ENCODE measurements at places on chromosomes 12 and 14.

- DNase-seq: peak; percentile 1
Observed at GRCh38 chr14:64706119-64706592, 1.9 kb downstream of the PLEKHG3 start.

GRCh38 chr14:22854963-22855724 is 16.4 kb upstream of the LRP10 start:
- DNase-seq: peak; percentile 44

DNA sequence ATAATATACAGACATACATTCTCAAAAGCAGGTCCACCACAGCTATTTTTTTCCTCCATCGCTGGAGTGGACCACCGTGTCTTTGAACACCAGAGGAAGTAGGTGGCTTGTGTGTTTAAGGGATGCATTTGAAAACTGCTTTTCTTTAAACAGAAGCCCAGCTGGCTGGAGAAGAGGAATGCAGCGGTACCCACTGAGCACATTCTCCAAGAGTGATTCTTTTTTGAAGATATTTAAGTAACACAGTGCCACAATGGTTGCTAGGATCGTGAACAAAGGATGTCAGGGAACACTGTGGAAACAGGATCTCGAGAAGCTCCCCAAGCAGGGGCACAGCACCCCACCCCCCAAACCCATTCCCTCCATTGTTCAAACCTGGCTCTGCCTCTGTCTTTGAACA is 286.6 kb upstream of the PWP1 start:
- DNase-seq: no peak

DNA sequence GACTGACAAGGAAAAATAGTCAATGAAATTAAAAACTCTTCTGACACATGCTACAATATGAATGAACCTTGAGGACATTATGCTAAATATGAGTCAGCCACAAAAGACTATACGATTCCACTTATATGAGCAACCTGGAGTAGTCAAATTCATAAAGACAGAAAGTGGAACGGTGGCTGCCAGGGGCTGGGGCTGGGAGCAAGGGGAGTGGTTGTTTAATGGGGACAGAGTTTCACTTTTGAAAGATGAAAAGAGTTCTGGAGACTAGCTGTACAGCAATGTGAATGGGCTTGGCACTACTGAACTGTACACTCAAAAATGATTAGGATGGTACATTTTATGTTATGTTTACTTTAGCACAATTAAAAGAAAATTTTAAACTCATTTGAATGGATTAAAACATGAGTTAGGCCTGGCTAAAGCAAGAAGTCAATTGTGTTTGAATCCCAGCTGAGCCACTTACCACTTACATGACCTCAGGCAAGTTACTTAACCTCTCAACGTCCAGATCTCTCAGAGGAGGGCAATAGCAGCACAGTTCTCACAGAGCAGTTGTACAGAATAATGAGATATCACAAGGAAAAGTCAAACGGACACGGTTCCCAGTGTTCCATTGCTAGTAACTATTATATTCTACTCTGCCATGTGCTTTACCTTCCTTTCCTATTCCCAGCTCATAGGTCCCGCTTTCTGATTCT is 102.5 kb downstream of the SPTSSA start:
- DNase-seq: no peak

DNA sequence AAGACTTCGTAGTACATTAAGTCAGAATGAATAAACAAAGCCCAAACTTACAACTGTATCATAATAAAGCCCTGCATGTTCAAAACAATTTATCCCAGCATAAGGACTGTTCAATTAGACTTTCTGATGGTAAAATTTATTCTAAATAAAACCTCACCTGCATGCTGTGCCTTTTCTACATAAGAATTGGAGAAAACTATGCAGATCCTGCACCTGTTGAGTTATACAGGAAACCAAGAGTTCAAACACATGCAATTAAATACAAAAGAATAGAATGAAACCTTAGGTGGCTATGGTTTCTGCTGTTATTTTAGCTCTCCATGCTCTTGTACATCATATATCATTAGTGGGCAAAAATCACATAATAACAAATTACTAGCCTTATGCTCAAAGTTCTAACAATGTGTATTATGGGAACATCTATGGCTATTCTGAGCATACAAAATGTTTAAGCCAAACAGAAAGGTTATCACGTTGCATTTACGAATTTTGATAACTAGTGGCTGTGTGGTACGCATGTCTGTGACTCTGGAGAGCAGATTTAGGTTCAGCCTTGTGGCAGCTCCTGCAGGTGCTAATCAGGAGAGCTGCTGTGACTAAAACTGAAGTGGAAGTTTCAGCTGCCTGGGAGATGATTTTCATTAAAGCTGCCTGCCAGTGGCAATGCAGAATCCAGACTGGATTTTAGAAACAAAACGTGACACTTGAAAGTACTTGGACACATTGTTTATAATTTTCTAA is 36.1 kb upstream of the LRFN5 start:
- no peak for DNase-seq

DNA sequence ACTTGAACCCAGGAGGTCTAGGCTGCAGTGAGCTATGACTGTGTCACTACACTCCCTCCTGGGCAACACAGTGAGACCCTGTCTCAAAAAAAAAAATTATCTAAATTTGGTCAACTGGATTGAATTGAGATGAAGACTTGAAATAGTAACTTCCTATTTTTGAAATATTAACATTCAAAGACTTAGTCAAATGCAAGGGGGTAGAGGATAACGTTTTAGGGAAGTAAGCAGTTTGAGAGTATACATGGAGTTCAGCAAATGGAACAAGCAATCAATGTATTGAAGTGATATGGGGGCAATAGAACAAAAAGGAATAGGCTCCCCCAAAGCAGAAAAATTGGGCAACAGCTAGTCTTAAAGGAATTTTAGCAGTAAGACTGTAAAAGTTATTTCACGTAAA is 4.6 kb upstream of the MFAP5 start:
- no peak for DNase-seq

DNA sequence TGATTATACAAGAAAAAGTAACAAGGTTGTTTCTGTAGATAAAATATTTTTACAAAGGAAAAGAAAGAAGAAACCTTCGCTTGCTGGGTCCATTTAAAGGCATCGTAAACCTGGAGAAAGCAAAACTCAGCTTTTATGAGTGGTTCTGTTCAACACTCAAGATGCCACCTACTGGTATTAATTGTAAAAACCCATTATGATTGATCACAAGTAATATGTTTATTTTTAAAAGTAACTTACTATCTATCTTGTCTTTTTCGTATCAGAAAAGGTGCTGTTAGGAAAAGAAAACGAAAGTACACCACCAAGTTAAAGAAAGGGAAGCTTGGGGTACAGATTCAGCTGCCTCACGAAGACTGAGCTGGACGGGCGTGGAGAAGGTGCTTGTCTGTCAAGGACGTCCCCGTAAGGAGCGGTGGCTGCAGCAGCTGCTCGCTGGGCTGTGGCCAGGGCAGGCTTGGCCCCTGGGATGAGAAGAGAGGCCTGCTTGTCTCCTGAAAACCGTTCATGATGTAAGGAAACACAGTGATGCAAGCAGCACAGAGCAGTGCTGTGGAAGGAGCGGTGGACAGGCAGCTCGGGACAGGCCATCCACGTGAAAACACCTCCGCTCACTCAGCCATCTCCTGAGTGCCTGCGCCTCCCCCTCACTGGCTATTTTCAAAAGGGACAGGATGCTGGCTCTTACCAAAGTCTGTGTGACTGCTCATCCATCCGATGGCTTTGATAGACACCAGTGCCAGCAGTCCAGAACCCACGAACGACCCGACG is 25.0 kb downstream of the SLC15A4 start:
- DNase-seq: no peak

GRCh38 chr12:94779485-94779884 is 129.1 kb upstream of the TMCC3 start:
- DNase-seq: no peak

DNA sequence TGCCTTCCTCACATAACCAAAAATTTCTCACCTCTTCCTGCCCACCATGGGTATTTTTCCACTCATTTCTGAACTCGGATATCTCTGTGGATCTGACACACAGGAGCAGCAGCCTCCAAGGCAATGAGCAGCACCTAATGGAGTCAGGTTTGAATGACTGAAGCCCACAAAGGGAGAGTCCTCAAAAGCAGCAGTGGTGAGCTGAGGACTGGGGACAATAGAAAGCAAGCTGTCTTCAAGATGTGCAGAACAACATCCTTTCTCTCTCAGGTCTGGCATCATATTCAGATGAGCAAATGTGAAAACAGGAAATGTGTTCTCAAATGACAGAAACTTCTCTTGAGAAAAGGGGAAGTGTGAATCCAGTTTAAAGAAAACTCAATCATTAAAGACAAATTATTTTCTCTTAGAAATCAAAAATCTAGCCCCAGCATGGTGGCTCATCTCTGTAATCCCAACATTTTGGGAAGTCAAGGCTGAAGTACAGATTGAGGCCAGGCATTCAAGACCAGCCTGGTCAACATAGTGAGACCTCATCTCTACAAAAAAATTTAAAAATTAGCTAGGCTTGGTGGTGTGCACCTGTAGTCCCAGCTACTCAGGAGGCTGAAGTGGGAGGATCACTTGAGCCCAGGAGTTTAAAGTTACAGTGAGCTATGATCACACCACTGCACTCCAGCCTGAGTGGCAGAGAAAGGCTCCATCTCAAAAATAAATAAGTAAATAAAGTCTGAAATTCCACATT is 54.2 kb downstream of the C12orf42 start:
- peak; percentile 51 for DNase-seq

DNA sequence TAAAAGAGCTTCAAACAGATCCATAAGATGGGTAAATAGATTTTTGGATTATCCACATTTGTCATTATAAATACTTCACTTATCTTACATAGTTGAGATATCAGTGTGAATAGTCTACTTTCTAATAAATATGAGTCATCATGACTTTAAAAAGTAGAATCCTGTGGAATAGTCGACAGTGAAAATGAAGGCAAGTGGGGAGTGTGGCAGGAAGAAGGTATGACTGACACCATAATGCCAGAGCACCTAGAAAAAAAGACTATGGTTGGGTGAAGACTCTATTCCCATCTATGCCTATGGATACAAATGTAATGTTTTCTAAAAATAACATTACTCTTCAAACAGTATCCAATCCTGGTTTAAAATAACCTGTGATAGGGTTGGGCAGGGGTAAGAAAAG is 117.5 kb downstream of the MDGA2 start:
- DNase-seq: no peak

DNA sequence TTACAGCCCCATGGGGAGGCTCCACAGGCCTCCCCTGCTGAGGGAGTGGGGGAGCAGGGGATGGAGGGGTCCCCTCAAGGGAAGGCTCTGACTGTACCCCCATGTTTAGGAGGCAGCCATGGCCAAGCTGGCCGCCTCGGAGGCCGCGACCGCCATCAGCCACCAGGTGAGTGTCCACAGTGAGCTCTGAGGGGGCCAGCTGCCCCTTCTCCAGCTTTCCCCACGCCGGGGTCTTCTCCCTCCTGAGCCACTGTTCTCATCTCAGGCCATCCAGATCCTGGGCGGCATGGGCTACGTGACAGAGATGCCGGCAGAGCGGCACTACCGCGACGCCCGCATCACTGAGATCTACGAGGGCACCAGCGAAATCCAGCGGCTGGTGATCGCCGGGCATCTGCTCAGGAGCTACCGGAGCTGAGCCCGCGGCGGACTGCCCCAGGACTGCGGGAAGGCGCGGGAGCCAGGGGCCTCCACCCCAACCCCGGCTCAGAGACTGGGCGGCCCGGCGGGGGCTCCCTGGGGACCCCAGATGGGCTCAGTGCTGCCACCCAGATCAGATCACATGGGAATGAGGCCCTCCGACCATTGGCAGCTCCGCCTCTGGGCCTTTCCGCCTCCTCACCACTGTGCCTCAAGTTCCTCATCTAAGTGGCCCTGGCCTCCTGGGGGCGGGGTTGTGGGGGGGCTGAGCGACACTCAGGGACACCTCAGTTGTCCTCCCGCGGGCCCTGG is 13.6 kb downstream of the ACADS start:
- no peak for DNase-seq

GRCh38 chr12:92208613-92209121 is 63.0 kb upstream of the BTG1 start:
- peak; percentile 42 for DNase-seq

GRCh38 chr14:51208982-51209381 is 31.1 kb upstream of the TMX1 start:
- DNase-seq: no peak

- peak; percentile 92 for DNase-seq
Observed at GRCh38 chr12:52980650-52981423, 25.4 kb upstream of the EIF4B start.

DNA sequence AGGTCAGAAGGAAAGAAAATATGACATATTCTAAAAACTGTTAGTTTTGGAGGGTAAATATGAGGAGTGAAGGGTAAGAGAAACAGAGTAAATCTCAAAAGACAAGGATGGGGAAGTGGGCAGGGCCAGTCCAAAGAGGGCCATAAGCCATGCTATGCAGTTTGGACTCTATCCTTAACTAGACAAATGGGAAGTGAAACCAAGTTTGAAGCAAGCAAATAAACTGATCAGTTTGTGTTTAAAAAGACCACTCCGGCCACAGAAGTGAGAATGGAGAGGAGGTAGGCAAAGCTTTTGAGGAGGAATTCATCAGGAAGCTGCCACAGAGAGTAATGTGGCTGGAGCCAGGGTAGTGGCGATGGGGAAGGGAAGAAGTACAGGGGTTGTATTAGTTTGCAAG is 37.5 kb upstream of the DAAM1 start:
- DNase-seq: no peak

GRCh38 chr12:92506460-92506859 is 196.3 kb upstream of the PLEKHG7 start:
- no peak for DNase-seq

DNA sequence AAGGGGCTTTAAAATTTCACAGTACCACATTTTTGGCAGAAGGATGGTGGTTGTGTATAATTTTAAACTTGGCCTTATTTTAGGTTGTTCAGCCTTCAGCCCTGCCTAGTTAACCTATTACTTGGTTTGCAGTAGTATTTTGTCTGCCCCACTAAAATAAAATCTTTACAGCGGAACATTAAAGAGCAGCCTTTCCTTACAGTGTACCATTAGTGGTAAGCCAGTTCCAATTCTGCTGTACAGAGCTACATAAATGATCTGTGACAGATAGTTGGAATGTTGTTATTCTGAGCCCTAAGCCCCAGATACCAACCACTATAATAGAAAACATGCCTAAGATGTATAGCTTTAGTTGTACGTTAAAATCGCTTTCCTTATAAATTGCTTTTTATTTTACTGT is 56.2 kb downstream of the SLC38A6 start:
- DNase-seq: no peak

DNA sequence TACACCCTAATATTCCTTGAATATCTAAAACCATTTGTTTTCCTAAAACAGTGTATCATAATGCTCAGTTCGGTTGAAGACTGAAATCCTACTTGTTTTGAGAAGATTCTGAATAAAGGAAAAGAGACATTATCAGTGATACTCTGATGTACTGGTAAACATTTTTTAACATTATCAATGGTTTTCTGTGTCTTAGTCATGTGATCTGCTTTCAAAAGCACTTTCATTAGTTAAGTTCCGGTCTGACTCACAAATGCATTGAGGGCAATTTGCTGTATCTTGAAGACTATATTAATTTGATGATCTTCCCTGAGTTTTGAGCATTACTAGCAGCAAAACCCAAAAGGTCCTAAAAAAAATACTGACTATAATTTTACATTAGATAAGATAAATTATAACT is 145.6 kb downstream of the PRKD1 start:
- DNase-seq: no peak

GRCh38 chr14:88834883-88835431 is 10.5 kb downstream of the TTC8 start:
- no peak for DNase-seq

- no peak for DNase-seq
Observed at GRCh38 chr14:68140806-68141205, 321.2 kb downstream of the RAD51B start.

- DNase-seq: no peak
Observed at GRCh38 chr12:124445826-124446225, 121.6 kb downstream of the NCOR2 start.

GRCh38 chr14:69582212-69582611 is 7.5 kb upstream of the CCDC177 start:
- no peak for DNase-seq
